LNCaP clone FGC (cell line): ENCODE measurements at places on chromosomes 11 and 22.

DNA sequence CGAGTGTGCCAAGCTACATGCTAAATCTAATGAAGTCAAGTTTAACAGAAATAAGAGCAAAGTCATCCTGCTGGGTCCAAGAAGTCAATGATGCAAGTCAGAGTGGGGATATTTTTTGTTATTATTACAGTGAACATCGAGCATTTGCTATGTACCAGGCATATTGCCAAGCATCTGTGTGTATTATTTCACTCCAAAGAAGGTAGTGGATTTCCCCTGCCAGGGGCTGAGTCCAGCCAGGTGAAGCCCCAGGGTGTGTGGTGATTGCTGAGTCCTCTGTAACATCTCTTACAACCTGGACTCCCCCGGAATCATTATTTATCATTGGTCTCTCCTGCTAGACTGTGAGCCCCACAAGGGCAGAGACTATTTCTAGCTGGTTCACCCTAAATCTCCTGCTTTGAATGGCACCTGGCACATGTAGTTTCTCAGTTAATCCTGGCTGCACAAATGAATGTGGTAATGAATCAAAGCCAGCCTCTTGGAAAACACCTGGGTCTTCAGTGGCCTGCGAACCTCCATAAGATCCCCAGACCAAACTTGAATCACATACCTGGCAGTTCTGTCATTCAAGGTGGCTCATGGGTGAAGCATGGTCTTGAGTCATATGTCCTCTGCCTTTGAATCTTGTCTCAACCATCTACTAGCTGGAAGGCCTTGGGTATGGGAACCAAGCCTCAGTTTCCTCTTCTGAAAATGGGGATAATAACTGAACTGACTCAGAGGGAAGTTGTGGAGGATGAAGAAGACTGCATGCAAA is 549.2 kb downstream of the MIAT start:
- no peak for DNase-seq

DNA sequence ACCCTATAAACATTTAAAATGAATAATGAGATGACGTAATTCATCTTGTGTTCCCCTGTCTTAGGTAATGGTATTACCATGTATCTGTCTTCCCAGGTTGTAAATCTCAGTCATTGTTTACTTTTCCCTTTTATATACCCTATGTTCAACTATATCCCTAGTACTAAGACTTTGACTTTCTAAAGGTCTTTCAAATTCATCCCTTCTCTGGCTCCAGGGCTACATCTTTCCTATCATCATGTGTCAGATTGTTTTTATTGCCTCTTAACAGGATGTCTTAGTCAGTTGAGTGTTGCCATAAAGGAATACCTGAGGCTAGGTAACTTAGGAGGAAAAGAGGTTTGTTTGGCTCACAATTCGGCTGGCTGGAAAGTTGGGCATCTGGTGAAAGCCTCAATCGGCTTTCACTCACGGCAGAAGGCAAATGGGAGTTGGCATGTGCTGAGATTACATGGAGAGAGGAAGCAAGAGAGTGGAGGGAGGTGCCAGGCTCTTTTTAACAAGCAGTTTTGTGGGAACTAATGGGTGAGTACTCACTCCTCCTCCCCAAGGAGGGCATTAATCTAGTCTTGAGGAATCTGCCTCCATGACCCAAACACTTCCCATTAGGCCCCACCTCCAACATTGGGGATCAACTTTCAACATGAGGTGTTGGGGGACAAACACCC is 11.6 kb upstream of the DLAT start:
- peak; percentile 89 for DNase-seq

- no peak for DNase-seq
Observed at GRCh38 chr11:114571712-114572111, 12.0 kb upstream of the NXPE1 start.

- no peak for DNase-seq
Observed at GRCh38 chr11:62958547-62959421, 26.0 kb downstream of the SLC22A6 start.

DNA sequence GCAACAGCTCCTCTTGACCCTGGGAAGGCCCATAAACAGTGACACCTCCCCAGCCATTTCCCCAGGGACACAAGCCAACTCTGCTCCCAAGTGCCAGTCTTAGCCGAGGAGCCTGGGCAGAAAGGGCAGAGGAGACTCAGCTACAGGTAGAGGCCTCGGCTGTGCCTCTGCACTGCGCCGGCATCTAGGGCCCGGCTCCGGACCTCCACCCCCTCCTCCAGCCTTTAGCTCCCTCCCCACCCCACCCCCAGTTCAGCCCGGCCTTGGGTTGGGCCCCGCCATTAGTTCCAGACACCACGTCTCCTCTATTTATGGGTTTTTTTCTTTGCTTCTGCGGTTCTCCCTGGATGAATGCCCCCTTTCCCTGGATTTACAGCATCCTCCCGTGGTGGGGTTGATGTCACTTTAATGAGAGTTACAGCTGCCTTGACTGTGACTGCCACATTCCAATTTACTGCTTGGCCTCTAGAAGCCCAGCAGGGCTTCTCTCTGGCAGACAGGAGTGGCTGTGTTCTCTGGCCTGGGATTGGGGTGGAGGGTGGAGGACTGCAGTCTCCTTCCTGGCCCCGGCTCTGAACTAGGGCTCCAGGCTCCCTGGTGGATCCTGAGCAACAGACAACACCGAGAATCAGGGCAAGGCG is 13.5 kb upstream of the OAF start:
- no peak for DNase-seq

DNA sequence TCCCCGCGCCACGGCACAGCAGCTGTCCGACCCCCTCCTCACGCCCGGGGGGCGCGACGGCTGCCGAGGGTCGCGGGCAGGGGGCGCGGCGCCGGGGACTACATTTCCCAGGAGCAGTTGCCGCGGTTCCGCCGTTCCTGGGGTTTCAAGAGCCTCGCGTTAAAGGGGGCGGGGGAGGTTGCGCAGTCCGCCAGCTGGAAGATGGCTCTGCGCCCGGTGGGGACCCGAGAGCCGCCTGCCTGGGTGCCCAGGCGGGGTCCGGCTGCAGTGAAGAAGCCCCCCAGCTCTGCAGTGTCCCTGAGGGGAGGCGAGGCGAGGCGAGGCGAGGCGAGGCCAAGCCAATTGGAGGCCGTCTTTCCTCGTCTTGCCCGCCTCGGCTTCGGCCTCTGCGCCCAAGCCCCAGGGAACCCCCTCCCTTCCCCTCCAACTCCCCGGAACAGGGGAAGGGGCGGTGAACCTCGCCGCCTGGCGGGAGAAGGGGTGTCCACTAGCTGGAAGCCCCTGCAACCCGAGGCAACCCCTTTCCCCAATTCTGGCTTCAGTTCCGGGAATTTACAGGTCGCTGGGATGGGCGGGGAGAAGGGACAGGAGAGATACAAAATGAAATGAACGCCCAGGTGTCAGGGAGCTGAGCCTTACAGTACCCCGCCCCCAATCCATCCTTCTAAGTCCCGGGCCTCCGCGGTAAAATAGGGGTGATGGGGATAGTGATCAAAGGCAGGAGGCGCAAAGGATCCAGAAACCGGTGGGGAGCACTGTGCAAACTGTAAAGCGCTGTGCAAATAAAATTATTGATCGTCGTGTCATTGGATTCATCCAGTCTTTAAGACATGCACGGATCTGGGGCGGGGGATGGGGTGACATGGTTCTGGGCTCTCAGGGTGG is 5.2 kb upstream of the GCAT start:
- DNase-seq, result no peak

- no peak for DNase-seq
Observed at GRCh38 chr22:33035272-33035863, 22.8 kb downstream of the SYN3 start.

GRCh38 chr22:42439021-42439567 is 6.9 kb upstream of the NFAM1 start:
- DNase-seq, result no peak

- DNase-seq, result no peak
Observed at GRCh38 chr11:134480136-134480712, 68.2 kb upstream of the B3GAT1 start.

GRCh38 chr22:48843640-48844039 is 984.0 kb downstream of the BRD1 start:
- no peak for DNase-seq

GRCh38 chr11:20647976-20648565 is 21.3 kb upstream of the NELL1 start:
- no peak for DNase-seq

DNA sequence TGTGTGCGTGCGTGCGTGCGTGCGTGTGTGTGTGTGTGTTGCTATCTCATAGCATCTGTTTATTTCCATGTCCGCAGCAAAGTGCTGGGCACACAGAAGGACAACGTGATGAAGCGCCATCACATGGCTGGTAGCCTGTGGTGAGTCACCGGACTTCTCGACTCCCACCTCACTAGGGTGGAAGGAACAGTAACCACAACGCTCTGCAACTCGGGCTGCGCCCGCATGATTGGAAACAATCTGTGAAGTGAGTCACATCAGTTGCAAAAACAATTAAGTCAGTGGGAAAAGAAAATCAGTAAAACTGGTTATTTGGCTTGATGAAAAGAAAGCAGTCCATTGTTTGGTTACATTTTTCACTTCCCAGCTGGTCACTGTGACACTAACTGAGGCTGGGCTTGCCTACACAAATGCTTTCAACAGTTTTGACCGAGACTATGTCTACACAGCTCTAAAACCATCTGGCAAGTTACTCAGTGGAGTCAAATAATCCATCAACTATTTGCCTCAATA is 437.3 kb upstream of the CADM1 start:
- DNase-seq, result no peak

GRCh38 chr22:27843441-27843840 is 41.9 kb upstream of the MN1 start:
- DNase-seq, result no peak

DNA sequence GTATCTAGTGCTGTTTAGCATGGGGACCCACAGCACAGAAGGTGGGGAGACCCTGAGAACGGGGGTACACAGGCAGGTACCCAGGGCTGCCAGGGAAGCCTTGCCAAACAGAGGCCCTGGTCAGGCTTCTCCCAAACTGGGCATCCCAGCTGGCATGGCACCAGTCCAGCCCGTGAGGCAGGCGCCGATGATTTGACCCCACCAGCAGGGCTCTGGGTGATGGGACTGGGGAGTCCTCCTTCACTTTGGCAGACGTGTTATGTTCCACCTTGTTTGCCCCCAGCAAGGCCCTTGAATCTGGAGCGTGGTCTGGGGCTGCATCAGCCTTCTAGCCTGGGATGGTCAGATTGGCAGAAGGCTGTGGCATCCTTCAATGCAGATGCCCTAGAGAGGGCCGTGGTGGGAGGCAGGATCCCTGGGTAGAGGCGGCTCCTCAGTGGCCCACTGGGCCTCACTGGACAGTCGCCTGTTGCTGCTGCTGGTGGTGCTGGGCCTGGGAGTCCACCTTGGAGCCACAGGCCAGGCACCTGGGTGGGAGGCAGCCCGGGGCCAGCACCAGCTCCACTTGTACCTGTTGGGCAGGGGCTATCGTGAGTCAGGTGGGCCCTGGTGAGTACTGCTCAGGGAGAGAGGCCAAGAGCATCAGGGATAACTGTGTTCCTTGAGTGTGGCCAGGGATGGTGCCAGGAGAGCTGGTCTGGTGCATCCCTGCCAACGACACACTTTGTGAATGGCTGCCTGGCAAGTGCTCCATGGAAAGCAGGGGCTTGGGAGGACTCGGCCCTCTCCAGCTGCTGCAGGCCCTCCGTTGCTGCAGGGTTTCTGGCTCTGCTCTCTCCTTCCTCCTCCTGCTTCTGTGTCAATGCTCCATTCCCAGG is 3.3 kb downstream of the ADORA2A start:
- no peak for DNase-seq

DNA sequence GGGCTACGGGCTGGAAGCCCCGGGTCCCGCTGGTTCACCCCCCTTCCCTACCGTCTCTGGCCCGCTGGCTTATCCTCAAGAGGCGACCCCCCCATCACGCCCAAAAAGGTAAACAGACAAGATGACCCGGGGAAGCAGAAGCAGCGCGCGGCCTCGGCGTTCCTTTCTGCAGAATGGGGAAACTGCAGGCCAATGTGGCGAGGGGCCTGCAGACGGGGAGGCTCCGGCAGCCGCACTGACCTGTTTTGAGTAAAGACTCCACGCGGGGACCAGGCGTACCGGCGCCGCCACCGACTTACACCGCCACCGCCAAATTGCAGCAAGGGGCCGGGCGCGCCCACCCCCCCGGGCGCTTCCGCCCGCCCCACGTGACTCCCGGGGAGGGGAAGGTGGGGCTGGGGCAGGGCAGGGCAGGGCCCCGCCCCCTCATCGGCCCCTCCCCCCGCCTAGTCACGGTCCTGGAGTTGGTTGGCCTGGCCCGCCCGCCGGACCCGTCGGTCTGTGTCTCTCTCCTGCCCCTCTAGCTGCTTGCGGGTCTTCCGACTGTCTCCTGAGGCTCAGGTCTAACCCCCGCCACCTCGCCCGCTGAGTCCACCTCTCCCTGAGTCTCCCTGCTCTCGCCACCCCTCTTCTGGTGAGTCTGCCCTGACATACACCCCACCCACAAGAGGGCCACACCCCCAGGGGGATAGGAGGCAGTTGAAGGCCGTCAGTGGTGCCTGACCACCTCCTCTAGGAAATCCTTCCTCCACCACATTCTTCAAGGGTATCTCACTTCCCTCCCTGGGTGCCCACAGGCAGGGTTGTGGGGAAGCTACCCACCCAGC is at the start of gene ARAP1:
TSS of gene ARAP1 (minus strand) at position 321 of the 827 bp plus-strand sequence. CDS start 25,280 bp downstream, outside the sequence.
- DNase-seq, result no peak
